ENCODE measurements at places on chromosomes 5 and 9.

DNA sequence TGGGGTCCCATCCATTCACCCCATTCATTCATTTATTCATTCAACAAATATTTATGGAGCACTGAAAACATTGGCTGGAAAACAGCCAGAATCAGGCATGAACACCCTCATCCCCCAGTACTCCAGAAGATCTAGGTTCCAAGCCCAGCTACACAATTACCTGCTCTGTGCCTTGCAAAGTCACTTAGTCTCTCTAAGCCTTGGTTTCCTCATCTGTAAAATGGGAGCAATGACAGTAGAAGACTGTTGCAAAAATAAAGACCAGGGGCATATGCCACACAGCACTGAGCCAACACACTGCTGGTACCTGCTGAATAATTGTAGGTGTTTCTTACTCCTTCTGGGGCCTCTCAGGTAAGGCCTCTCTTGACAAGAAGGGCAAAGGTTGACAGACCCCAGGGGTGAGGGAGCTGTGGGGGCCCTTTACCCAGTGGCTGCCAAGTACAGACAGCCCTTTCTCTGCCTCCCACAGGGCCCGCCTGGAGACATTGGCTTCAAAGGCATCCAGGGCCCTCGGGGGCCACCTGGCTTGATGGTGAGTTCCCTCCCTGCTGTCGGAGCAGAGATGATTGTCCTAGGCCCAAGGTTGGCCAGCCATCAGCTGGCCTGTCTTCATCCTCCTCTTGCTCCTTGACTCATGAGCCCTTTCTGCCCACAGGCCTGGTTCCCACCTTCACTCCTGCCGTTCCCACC, 22.6 kb upstream of the ORM1 start:
- DNase-seq: no peak

GRCh38 chr9:21141427-21141882, at the start of gene IFNW1:
Gene IFNW1, minus strand, starts transcription at chr9:21141832. Its CDS starts 262 bp downstream, at chr9:21141570.
- no peak for DNase-seq

DNA sequence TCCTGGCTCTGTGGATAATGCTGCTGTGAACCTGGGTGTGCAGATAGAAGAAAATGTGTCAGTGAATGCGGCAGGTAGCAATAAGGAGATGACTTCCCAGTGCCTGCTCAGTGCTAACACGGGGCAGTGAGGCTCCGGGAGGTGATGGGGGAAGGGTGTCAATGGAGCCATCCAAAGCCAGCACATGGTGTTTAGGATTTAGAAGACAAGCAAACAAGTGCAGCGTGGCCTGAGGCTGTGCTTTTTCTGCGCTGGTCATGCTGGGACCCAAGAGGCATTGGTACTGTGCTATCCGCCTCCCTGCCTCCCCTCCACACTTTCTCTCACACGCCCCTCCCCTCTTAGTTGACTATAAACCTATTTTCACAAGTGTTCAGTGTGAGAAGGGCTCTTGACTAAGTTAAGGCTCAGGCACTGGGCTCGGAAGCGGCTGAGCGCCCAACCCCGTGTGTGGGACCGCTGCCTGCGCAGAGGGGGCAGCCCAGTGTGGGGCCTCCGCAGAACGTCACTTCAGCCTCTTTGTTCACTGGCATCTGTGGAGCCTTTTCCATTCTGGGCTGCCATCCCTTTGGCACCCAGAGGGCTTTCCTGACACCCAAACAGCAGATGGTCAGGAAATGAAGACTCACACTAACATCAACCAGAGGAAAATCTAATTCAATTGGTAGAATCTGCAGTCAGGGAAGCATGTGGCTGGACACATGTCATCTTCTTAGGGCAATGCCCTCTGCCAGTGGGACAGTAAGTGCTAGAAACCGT, 21.8 kb upstream of the NINJ1 start:
- DNase-seq: no peak

DNA sequence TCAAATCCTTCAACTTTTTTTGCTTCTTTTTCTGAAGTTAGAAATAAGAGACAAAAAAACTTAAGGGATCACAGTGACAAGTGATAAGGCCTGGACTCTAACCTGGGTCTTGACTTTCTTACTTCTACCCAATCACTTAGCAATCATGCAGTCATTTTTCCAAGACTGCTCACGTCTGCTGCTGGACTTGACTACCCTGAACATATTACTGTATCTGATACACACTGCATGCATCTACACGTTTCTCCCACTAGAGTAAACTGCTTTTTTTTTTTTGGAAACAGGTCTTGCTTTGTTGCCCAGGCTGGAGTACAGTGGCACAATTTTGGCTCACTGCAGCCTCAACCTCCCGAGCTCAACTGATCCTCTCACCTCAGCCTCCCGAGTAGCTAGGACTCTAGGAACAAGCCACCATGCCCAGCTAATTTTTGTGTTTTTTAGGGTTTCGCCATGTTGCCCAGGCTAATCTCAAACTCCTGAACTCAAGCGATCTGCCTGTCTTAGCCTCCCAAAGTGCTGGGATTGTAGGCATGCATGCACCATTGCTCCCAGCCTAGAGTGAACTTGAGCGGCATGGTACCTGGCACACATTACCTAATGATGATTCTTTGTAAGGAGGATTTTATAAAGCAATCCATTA, 7.4 kb downstream of the PLIN2 start:
- no peak for DNase-seq

DNA sequence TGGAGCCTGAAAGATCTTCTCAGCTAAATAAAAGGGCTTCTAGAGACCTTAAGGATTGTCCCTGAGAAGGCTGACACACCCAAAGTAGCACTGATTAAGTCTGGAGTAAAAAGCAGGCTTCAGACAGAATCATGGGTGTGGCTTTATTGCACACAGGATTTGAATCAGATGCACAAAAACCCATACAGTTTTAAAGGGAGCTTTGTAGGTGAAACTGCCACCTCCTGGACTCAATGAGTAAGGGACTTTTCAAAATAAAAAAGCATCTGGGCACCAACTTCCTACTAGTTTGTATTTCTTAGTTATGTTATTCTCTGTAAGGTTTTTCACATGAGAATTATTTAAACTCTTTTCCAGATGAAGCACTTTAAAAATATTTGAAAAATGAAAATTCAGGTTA, 129.4 kb downstream of the EDIL3 start:
- DNase-seq: peak; percentile 67

DNA sequence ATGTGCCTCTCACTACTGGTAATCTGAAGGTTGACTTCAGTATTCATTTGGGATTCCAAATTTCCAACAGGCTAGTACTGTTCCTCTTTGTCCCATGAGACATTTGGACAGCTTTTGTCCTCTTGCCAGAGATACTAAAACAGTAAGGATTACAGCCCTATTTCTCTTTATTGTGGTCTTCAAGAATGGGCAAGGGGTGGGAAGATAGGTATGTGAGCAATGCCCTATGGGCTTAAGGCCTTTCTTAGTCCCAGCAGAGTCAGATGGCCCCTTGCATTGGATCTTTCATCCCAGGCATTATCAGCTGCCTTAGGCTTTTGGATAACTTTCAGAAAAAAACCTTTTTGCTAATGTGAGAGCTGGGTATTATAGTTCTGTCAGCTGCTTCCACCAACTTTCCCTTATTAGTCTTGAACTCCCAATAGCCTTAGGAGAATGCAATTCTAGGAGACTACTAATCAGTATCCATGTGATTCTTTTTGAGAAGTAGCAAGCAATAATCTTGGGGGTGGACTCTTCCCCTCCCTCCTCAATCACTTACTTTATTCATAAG, 361.1 kb upstream of the NUDT12 start:
- no peak for DNase-seq

GRCh38 chr9:89417832-89418473, 80.0 kb downstream of the SEMA4D start:
- no peak for DNase-seq

- peak; percentile 92 for DNase-seq
Measured at GRCh38 chr9:107504585-107505455, 15.3 kb upstream of the KLF4 start.

GRCh38 chr5:136106351-136107031, 26.2 kb upstream of the SMAD5 start:
- no peak for DNase-seq

- DNase-seq: no peak
Measured at GRCh38 chr5:133266966-133267365, 215.2 kb downstream of the HSPA4 start.

DNA sequence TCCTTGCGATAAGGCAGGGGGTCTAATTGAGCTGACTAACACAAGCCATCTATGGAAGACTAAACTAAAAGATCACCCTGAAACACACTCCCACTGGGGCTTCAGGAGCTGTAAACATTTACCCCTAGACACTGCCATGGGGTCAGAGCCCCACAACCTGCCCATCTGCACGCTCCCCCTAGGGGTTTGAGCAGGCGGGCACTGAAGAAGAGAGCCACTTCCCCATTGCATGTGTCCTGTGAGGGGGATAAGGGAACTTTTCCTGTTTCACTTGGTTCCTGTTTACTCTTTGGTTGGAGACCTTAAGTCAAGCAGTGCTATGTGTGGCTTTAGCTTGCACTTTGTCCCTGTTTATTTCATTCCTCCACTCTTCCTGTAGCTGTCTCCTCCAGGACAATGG, 1929.5 kb upstream of the CDH9 start:
- DNase-seq: no peak

GRCh38 chr5:174688441-174689354, 35.7 kb upstream of the MSX2 start:
- no peak for DNase-seq

- no peak for DNase-seq
Measured at GRCh38 chr5:178257650-178258049, 25.0 kb upstream of the PHYKPL start.

DNA sequence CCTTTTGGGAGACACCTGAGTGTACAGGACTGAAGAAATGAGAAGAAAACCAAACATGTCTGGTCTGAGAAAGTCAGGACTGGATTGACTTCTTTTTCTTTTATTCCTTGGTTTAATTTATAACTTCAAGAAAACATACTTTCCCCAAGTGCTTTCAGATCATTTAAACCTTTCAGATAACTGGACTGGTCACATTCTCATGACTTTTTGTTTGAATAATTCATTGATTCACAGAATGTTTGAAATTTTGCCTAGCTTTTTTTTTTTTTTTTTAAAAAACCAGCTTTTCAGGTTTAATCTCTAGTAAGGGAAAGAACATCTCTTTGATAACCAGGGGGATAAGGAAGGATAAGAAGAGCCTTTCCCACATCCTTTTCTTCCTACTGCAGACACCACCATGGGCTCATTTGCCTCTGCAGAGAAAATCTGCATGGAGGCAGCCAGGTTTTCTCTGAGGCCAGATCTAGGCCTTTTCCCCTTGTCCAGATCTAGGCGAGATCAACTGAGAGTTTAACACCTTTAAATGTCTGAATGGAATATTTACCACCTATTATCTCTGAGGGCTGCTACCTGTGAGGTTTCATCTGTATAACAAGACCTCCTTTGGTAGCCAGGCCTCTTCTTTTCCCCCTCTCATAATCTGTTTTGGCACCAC, 45.0 kb upstream of the SLC28A3 start:
- DNase-seq: no peak

DNA sequence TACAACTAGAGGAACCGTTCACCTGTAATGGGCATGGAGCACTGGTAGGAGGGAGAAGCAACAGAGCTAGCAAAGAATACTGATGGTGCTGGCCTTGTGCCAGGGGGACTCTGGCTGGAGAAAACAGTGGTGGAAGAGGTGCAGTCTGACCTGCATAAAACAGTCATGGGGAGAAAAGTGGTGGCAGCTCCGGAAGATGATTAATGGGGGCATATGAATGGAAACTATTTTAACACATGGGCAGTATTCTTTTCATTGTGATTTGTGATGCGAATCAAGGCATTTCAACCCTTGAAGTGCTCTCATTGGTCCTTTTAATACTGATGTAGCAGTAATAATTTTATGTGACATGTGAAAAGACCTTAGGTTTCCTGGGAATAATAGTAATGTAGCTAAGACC, 219.6 kb downstream of the ADAMTS6 start:
- no peak for DNase-seq

- DNase-seq: no peak
Measured at GRCh38 chr5:27523629-27524028, 485.2 kb upstream of the CDH9 start.

GRCh38 chr5:32274548-32275395, 38.0 kb downstream of the MTMR12 start:
- DNase-seq: no peak

DNA sequence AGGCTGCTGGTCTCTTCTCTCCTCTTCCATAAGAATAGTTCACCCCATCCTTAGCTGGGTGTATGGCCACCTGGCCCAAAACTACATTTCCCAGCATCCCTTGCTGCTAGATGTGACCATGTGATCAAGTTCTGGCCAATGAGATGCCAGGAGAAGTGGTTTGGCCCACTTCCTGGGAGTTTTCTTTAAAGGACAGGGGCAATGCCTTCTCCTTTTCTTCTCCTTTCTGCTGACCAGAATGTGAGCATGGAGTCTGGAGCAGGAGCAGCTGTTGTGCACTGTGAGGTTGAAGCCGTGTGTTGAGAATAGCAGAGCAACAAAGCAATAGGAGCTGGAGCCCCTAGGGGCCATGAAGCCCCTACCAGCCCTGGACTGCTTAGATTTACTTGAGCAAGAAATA, 36.8 kb downstream of the C9orf50 start:
- DNase-seq: peak; percentile 72

DNA sequence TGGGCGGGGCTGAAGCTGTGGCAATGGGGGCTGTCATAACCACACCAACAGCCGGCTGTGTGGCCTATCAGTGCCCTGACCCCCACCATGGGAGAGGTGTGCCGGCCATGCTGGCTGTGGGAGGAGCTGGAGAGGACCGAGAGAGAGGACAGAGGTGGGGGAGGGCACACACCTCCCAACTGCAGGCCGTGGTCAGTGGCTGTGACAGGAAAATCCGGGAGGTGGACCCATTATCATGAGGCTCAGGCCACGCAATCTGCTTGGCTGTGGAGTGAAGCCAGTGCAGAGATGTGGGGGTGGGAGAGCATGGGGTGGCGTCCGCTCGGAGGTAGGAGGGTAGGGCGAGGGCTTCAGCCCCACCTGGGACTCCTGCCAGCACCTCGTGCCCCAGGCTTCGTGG, 136.1 kb downstream of the RXRA start:
- DNase-seq: no peak

DNA sequence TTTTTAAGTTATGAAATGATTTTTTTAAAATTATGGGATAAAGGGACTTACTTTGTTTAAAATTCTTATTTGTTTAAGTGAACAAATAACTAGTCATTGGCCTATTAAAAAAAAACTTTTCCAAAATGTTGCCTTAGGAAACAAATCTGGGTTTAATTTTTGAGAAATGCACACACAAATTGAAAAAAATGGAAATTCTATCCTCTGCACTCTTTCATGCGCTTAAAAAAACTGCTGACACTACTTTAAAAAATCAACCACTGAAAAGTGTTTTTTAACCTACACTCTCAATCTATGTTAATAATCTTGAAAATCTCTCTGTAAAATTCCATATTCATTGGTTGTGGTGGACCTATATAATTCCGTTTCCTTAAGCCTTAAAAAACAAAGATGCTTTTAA, 163.4 kb upstream of the DAB2 start:
- DNase-seq: peak; percentile 33

Data from PC-3 (cell line).